ENCODE measurements at places on chromosomes 11 and 22.
A peak's percentile ranks its signal among the peaks of the same experiment; 100 is the strongest.

DNA sequence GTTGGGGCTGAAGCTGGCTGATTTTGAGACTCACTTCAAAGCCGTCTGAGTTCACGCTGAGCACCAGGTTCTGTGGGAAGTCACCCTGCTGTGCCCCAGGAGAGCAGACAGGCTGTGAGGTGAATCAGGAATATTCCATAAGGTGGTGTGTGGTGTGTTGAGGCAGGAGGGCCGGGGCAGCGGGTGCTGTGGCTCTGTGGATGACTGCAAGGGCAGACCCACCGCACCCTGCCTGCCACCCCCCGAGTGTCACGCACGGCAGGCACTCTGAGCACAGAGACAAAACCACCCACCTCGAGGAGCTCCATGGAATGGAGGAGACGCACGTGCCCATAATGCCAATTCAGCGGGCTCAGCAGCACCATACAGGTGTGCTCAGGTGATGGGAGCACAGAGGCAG lies 147.8 kb downstream of the PKNOX2 start:
- DNase-seq: no peak

- peak; percentile 66 for DNase-seq
Observed at GRCh38 chr22:19430890-19431541, 517 bp downstream of the HIRA start.

- DNase-seq: no peak
Observed at GRCh38 chr11:74672956-74673692, 58.1 kb downstream of the CHRDL2 start.

- no peak for DNase-seq
Observed at GRCh38 chr11:95985174-95985808, 61.4 kb upstream of the MTMR2 start.

- peak; percentile 71 for DNase-seq
Observed at GRCh38 chr22:30890686-30891442, 77.7 kb downstream of the MORC2 start.

DNA sequence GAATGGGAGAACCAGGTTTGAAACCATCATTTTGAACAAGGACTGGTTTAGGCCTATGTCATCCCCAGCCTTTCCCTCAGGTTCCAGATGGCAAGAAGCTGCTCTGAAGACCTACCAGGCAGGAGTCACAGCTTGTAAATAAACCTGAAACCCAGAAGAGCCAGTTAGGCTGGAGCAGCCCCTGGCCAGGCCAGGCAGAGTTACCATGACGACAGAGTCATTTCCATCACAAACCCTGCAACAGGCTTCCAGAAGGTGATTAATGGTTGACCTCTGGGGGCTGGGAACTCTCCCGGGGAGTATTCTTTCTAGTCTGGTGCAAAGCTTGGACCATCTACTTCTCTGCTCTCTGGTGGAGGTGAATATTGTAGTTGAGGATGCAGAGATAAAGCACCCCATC lies 164.1 kb upstream of the NCAM1 start:
- DNase-seq: no peak

- no peak for DNase-seq
Observed at GRCh38 chr11:107272561-107272960, 185.1 kb downstream of the CWF19L2 start.

DNA sequence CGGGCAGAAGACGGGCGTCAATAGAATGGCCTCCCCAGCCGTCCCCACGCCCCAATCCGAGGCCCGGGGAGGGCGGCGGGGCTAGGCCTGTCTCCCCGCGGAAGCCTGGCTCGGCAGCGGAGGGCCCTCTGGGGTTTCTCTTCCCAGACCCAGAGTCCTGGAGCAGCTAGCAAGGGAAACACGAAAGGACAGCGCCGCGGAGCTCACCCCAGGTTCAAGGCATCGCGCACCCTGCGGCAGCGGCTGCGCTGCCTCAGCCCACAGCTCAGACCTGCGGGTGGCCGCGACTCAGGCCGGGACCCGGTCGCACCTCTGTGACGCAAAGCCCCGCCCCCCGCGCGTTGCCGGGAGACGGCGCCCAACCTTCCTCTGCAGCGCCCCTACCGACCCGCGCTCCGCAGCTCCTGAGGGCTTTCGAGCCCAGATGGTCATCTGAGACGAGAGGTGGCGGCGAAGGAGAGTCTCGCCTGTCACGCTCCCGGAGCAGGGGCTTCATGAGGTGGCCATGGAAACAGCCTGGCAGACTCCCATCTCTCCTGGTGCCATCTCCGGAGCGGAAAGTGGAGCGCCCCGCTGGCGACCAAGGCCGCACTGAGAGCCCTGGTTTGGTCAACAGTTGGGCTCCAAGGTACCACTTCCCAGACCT lies at the start of gene RNF141:
Gene RNF141, minus strand, starts transcription at position 273 of the 646 bp plus-strand sequence. CDS start 7,029 bp downstream, outside the sequence.
- DNase-seq: peak; percentile 99

GRCh38 chr11:130999086-130999485 lies 82.8 kb upstream of the SNX19 start:
- no peak for DNase-seq

DNA sequence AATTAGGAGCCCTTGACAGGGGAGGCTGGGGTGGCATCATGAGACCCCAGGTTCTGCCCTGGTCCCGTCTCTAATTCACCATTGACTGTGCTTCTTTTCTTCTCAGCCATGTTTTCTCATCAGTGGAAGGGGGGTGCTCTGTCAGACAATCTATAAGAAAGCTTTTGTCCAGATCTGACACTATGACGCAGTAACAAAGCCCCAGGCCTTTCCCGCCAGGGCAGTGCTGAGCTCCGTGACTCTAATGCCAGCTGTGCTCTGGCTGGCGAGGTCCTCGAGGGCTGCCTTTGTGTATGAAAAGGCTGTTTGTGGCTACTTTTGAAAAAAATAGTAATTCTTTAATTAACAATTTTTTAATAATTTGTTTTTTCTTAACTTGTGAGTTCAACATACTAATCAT lies 3.2 kb downstream of the CD6 start:
- DNase-seq: no peak

DNA sequence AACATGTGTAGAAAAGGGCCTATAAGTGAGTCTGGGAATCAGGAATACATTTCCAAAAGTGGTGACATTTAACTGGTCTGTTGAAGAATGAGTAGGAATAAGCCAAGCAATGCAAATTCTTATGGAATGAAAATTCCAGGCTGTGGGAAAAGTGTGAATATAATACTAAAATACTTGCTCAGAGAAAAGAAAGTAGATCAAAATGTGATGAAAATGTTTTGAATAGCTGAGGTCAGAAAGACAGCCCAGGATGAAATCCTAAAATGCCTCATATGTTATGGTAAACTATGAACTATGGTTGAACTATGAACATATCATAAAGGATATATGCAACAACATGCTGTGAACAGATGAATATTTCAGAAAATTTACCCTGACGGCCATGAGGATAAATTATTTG lies 688.3 kb upstream of the FAT3 start:
- DNase-seq: no peak

DNA sequence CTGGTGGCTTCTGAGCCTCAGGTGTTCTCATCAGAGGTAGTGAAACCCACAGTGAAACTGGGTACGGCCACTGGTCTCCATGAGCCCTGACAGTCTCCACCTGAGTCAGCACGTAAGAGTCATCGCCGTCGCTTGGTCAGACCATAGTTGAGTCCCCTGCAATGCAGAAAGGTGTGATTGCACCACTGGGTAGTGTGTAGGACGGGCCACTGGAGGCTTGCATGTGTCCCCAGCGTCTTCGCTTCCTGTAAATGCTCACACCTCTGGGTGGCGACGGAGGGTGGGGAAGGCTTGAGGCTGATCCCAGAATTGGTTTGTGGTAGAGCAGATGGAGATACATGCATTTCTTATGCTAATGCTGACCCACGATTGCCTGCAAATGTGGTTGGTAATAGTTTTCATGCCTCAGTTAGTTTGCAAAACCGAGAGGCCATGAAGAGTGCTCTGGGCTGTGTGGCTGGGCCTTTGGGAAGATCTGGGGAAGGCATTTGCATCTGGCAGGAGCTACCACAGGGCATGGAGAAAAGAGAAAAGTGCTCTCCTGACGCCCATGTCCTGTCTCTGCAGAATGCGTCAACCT lies 26.5 kb downstream of the CTTN start:
- no peak for DNase-seq

- DNase-seq: no peak
Observed at GRCh38 chr11:57777969-57778317, 16.3 kb downstream of the CTNND1 start.

GRCh38 chr11:120241277-120241676 lies 1.3 kb downstream of the POU2F3 start:
- no peak for DNase-seq

- DNase-seq: peak; percentile 94
Observed at GRCh38 chr22:31139866-31140716, at the start of gene PLA2G3. PLA2G3 (minus strand) TSS chr22:31140508; CDS start chr22:31140354, 154 bp downstream.

- DNase-seq: no peak
Observed at GRCh38 chr11:65621460-65621859, 5.9 kb downstream of the PCNX3 start.

DNA sequence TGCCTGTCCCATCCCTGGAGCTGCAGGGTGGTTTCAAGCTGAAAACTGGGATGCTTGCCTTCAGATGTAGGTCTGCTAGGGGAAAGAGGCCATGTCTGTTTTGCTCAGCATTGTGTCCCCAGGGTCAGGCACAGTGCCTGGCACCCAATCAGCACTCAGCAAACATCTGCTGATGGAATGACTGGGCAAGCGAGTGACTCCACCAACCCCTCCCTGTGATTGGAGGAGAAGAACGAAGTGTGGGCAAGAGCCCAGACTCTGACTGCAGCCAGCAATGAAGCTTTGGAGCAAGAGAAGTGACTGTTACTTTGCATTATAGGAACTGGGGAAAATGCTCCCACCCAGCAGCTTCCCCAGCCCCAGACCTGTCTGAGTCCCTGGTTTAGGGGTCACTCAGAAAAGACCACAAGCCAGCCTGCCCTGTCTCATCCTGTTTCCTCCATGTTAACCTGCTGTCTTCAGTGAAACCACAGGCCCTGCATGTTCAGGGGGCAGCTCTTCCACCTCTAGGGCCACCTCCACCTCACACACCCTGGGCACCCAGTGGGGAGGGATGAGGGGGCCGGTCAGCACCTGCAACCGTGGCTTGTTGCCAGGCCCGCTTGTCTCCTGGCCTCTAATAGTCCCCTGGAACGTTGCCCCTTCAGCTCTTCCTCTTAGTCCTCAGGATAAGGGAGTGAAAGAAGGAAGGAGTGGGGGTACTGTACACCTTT lies 147.4 kb downstream of the TRIM29 start:
- no peak for DNase-seq

DNA sequence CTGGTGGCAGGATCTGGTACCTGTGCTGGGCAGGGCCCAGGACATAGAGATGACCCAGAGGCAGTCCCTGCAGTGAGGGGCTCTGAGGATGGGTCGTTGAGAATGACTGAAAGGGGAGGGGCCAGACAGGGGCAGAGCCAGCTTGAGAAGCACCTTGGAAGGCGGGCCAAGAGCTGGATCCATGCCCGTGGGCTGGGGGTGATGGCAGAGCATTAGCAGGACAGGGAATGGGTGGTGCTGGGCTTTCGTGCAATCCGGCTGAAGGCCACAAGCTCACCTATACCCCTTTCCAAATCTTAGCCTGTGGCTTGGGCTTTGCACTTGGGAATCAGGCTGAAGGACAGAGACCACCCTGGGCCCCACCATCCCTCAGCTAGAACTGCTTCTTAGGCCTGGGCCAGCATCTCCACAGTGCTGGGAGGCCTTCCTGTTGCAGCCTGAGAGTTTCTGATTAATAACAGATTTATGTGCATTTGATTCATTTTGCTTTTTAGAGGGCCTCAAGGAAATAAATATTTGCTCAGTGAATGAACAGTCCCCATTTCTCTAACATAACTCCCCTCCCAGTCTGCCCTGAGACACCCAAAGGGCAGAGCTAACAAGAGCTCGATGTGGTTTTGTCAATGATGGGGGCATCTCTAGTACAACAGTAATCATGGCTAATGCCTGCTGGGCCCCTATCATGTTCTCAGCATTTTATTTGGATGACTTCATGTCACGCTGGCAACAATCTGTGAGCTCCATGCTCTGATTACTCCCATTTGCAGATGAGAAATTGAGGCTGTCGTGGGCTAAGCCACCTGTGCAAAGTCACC lies 39.3 kb downstream of the RIBC2 start:
- DNase-seq: no peak

- no peak for DNase-seq
Observed at GRCh38 chr11:71461696-71462095, 8.7 kb downstream of the NADSYN1 start.

GRCh38 chr11:30342736-30343166 lies 19.8 kb downstream of the ARL14EP start:
- no peak for DNase-seq

DNA sequence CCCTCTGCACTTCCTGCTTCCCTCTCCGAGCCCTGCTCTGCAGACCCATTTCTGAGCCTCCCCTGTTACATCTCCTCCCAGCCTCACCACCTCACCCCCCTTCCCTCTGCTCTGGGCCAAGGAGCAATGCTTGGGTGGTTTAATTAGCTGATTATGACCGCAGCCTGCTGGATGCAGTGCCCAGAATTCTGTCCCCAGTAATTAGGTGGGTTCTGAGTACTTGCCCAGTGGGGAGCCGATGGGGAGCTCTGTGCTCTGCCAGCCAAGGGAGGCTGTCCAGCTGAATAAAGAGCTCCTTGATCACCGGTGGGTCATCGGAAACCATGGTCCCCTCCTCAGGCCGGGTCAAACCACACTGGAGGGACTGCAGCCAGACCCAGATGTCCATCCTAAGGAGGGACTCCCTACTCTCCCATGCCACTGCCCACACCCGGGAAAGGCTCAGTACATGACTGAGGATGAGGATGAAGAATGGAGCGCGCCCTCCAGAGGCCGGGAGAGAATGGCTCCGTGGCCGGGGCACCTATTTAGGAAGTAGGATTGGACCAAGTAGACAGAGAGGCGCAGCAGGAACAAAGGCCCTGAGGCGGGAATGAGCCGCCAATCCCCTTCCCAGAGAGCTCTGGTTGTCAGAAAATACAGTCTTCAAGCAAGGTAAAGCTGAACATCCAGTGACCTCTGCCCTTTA lies 9.1 kb downstream of the ARRB1 start:
- DNase-seq: no peak

DNA sequence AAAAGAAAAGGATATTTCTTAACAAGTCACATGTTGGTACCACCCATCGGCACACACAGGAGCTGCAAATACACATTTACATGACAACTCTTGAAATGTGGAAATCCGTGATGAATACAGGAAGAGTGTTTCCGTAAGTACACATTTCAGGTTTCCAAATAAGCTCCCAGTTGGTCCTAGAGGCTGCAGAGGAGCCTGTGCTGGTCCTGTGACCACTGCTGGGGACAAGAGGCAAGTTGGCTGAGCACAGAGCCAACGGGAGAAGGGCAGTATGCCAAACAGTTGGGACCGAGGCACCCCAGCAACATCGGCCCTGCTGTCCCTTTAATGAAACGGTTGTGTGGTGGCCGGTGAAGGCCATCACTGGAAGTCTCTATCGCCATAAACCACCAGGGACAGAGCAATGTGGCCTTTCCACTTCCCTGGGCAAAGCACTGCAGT lies 38.5 kb upstream of the ARFGAP3 start:
- no peak for DNase-seq

GRCh38 chr22:46229701-46230100 lies 20.4 kb downstream of the CDPF1 start:
- no peak for DNase-seq

GRCh38 chr11:134380785-134381184 lies 31.3 kb downstream of the B3GAT1 start:
- DNase-seq: no peak

All from ecto neural progenitor cell (in vitro differentiated cells).